ENCODE measurements at places on chromosomes 12 and 14.

- no peak for DNase-seq
Observed at GRCh38 chr14:98798099-98798498, 473.9 kb downstream of the BCL11B start.

DNA sequence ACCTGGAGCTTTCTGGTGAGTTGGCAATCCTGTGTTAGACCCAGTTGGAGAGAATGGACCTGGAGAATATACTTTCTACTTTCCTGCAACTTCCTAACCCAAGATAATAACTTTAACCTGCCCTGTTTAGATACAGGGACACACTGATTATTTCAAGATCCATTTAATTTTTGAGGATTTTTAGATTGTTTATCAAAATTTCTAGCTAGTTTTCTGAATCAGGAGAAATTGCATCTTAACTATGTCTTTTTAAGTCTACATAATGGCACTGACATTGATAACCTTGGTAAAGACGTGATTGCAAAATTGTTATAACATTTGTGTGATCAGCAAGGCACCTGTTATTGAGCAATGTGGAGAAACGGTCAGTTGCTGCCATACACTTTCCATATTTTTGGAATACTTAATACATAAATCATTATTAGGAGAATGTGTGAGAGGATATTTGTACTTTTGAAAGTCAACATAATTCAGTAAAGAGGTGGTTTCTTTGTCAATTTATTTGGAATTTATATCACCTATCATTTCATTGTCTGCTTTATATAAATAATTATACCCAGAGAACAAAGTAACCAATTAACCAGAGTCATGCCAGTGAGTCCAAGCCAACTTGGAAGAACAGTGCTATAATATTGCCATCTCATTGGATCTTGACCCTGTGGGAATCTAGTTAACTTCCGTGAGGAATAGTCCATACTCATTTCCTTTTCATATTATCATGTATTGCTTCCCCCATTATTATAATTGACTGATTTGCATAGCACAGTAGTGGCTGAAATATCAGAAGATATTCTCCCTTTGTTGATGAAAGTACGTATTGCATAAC lies 28.4 kb downstream of the NFYB start:
- no peak for DNase-seq

GRCh38 chr12:68950511-68950910 lies 17.5 kb upstream of the CPM start:
- DNase-seq: no peak

DNA sequence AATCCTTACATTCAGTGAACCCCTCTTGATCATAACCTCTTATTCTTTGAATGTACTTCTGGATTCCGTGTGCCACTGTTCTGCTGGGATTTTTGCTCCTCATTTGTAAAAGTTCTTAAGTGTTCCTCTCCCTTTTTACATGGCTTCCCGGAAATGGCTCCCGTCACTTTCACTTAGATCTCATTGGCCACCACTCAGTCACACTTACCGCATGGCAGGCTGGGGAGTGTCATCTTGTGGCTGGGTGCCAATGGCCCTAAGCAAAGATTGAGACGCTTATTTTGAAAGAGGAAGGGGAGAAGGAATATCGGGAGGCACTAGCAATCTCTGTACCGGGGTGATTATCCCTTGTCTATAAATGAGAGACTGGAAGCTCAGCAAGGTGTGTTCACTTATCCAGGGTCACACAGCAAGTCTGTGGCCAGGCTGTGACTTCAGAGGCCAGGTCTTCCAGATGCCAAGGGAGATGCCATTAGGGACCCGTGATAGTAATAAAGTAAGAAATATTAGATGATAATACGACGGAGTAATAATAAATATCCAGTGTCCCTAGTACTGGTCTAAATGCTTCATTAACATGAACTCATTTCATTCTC lies 68.8 kb downstream of the RNFT2 start:
- DNase-seq: no peak

DNA sequence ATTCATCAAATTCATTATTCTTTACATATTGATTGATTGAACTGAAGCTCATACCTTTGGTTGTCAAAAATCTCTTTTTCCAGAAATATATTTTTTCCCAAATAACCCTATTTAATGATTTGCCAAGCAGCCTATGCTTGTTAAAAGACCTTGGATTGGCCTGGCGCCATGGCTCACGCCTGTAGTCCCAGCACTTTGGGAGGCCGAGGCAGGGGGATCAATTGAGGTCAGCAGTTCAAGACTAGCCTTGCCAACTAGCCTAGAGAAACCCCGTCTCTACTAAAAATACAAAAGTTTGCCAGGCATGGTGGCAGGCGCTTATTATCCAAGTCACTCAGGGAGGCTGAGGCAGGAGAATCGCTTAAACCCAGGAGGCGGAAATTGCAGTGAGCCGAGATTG lies 165.1 kb upstream of the MGAT4C start:
- no peak for DNase-seq

DNA sequence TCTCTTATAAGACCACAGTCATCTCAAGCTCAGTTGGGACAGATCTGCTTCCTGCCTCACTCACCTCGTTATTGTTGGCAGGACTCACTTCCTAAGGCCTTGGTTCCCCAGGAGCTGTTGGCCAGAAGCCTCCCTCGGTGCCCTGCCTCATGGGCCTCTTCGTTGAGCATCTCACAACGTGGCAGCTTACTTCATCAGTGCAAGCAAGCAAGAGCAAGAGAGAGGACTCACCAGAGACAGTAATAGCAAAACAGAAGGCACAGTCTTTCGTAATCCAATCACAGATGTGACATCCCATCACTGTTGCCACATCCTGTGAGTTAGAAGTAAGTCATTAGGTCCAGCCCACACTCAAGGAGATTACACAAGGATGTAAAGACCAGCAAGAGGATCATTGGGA lies 5.1 kb upstream of the NUMB start:
- no peak for DNase-seq

GRCh38 chr12:7497661-7498060 lies 5.9 kb downstream of the CD163 start:
- DNase-seq: no peak

- DNase-seq: no peak
Observed at GRCh38 chr14:24613241-24613640, 3.8 kb upstream of the GZMH start.

DNA sequence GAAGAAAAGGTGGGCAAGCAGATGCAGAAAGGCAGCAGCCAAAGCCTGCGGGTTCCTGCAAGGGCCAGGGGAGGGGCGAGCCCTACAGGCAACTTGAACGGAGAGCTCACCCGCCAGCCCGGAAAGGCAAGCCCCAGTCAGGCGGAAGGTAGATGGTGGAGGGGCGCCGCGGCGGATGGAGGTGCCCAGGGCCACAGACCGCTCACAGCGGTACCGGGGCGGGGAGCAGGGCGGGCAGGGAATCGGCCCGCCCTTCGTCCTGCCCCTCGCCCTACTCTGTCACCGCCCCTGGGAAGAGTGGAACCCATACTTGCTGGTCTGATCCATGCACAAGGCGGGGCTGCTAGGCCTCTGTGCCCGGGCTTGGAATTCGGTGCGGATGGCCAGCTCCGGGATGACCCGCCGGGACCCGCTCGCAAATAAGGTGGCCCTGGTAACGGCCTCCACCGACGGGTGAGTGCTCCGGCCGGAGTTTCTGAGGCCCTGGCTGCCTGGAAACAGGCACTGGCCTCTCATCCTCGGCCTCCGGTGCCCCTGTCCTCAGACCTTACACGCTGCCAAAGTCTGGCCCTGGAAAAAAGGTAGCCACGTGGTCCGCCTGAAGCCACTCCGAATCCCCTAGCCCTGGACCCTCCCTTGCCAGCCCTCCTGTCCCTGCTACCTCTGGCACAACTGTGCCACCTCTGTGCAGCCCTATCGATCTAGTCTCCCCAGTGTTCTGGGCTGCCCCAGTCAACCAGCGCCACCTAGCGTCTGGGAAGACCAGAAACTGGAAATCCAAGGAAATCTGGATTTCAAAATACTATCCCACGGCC lies at the start of gene DHRS4:
Gene DHRS4, plus strand, starts transcription at position 307 of the 815 bp plus-strand sequence. Its CDS starts 19 bp downstream, at position 326.
- DNase-seq: peak; percentile 67

- peak; percentile 70 for DNase-seq
Observed at GRCh38 chr12:46266869-46267574, 1.8 kb downstream of the SLC38A1 start.

DNA sequence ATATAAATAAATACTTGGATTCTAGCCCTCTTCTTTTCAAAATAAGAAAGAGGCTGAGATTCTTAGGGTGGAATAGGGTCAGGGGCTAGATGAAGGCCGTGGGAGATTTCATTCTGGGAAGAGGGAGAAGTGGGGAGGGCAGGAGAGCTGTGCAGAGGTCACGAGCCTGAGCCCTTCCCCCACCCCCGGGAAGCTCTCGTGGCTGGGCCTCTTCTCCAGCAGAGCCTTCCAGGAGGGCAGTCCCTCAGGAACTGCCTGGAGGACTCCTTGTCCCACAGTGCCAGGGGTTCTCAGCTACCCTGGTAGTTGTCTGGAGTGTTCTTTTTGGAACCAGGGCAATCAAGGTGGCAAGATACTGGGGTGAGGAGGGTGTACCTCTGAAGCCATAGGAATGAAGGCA lies 94.0 kb downstream of the ESR2 start:
- DNase-seq: no peak

DNA sequence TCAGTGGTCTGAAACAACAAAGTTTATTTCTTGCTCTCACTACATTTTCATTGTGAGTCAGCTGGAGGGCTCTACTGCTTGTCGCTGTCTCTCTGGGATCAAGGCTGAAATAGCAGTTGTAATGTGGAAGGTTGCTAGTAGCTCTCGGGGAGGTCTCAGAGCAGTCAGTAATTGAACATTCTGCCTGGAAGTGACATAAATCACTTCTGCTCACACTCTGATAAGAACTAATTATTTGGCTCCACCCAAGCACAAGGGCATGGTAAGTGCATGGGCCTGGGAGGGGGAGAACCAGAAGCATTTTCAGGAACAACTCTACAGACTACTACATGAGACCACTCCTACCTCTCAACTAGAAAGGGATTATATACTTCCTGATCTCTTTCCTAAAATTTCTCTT lies 128.2 kb downstream of the TMEM117 start:
- no peak for DNase-seq

DNA sequence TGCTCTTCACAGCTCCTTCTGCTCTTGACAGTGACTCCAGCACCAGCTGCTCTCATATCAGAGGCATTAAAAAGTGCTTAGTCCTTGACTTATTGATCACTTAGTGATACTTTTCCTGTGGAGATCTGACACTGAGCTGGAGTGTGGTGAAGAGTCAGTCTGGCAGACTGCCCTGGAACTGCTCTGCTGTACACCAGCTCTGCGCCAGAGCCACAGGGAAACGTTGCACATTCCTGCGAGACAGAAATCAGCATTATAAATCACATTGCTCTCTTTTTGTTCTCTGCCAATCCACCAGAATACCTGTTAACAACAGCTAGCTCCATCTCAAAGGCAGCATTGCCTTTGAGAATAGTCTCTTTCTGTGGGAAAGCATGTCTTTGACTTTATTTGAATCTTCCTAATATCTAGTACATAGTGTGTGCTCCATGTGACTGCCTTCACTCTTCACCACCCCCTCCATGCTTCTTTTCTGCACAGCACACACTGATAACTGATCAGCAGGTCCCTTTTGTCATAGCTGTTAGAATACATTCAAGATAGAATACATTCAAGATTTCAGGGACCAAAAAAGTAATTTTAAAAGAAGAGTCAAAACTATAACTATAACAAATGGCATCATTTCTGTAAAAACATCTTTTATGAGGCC lies 48.2 kb upstream of the VSX2 start:
- DNase-seq: no peak

DNA sequence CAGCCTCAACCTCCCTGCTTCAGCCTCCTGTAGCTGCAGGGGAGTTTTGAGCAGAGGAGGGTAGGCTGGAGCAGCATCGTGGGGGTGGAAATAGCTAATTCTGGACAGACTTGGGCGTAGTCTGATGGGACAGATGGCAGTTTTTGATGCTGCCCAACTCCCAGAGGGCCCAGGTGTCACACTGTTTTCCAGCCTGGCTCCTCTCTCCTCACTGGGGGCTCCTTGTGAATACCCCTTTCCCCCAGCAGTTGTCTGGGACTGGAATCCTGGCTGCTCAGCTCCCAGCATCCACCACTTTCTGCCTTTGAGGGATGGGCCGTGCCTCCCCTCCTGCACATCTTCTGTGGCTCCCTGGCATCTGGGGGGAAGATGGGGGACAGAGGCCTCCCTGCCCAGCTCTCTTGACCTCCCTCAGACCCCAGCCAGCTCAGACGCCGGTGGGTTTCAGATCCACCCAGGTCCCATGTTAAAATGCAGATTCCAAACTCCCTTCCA lies 34.0 kb downstream of the SH2B3 start:
- no peak for DNase-seq

DNA sequence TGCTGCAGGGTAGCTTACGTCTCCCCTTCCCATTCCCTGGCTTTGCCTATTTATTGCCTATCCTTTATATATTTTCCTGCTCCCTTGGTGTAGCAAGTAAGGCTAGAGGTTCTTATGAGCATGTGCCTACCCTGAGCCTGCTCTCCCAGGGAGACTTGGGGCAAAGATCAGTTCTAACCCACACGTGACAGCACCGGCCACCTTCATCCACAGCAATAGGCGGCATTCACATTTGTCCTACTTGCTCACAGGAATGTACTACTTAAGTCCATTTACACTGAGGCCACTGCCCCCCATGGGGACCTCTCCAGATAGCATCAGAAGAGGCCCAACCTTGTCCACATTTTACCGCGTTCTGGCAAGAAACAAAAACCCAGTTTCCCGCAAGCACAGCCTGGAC lies 8.7 kb downstream of the GPR68 start:
- DNase-seq: no peak

GRCh38 chr12:9634177-9634803 lies 26.6 kb upstream of the KLRB1 start:
- peak; percentile 72 for DNase-seq

DNA sequence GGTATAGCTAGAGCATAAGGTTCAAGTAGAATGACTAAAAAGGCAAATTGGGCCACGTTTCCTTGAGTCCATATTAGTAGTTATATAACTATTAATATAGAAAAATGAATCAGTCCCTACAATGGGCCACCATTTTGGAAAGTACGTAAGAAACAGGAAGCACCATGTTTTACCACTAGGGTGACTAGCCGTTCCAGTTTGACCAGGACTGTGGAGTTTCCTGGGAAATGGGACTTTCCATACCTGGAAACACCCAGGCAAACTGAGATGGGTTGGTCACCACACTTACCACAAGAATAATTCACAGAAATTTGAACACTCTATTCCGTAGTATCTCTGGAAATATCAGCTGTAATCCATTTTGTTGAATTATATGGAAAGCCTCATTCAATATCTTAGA lies 2.1 kb upstream of the MAGOHB start:
- no peak for DNase-seq

DNA sequence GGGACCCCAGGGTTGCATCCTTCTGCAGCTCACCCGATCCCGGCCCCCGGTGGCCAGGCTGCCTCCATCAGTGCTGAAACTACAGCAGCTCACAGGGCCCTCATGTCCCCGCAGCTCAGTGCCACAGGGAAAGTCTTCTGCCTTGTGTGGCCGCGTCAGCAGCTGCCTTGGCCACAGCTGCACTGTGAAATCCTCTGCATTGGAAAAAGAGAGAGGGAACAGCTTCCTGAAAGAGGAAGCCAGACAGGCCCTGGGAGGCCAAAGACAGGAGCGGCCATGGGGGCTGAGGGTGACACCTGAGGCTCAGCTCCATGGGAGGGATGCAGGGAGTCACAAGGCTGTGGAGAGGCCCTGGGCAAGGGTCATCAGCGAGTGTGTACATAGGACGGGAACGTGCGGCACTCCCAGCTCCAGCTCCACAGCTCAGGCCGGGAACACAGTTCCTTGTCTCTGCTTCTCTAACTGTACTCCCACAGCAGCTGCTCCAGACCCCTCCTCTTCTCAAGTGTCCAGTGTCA lies 32.7 kb downstream of the PARP2 start:
- DNase-seq: no peak

Data from T follicular helper cell (primary cell).